ENCODE measurements at places on chromosomes 12 and 14.

GRCh38 chr12:52969166-52969795, 20.4 kb downstream of the KRT18 start:
- no peak for DNase-seq

DNA sequence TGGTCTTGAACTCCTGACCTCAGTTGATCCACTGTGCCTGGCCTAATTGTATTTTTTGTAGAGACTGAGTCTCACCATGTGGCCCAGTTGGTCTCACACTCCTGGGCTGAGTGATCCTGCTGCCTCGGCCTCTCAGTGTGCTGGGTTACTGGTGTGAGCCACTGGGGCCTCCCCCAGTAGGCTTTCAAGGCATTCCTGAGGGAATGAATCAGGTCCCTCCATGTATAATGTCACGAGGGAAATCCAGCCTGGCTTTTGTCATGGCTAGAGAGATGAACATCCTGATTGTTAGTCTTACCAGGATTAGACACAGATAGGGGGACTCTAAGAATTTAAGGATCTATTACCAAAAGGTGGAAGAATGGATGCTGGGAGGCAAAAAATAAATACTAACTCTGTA, 51.9 kb downstream of the CPSF2 start:
- no peak for DNase-seq

- DNase-seq: peak; percentile 99
Measured at GRCh38 chr12:52050758-52051541, at the start of gene NR4A1. Gene NR4A1 (plus strand): TSS chr12:52051442. CDS start chr12:52054329, 2,887 bp downstream.

DNA sequence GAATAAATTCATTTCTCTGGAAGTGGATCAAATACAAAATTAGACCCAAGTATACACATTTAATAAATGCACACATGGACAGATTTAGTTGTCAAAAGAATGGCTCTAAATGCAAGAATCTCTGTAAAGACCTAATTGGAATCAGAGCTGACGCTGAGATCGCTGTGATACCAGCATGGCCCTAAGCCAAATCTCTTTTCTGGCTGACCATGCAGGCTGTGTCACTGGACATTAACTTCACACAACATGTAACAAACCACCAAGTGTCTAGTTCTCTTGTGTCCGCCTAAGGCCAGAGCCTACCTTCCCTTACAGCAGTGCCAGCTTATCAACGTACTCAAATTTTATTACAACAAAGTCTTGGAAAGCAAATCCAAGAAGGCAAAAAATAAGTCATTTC, 127.5 kb downstream of the MED13L start:
- DNase-seq: no peak

DNA sequence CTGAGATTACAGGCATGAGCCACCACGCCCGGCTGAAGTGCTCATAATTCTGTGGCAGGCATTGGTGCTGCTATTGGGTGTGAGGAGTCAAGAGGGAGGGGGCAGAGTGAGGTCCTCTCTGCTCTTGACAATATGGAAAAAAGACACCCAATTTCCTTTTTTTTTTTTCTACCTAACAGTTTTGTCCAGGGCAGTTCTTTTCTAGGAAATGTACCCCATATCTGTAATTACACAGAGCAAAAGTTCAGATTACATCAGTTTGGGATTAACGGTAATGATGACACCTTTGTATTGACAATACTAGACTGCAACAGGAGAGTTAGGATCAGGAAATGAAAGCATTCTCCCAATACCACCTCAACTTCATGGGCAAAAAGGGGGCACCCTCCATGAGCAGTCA, 36.3 kb downstream of the IGF1 start:
- no peak for DNase-seq

DNA sequence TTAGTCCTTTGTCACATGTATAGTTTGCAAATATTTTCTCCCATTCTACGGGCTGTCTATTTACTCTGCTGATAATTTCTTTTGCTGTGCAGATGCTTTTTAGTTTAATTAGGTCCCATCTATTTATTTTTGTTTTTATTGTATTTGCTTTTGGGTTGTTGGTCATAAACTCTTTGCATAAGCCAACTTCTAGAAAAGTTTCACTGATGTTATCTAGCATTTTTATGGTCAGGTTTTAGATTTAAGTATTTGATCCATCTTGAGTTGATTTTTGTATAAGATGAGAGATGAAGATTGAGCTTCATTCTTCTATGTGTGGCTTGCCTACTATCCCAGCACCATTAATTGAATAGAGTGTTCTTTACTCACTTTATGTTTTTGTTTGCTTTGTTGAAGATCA, 1008.4 kb upstream of the ATXN7L3B start:
- DNase-seq: no peak

DNA sequence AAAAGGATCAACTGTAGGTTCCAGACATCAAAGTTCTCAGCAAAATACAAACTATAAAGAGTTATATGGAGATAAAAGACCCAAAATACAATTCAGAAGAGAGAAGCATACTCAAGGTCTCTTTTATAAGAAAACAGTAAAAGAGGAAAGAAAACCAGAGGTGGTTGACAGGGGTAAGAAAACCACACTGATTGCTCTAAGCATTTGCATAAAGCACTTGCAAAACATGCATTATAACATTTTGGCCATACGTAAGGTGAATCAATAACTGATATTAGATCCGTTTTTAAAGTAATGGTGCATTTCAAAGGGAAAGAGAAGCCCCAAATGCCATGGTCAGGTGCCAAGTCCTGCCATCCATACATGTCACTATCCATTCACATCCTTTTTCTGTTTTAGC, 5.9 kb downstream of the DDHD1 start:
- DNase-seq: no peak

DNA sequence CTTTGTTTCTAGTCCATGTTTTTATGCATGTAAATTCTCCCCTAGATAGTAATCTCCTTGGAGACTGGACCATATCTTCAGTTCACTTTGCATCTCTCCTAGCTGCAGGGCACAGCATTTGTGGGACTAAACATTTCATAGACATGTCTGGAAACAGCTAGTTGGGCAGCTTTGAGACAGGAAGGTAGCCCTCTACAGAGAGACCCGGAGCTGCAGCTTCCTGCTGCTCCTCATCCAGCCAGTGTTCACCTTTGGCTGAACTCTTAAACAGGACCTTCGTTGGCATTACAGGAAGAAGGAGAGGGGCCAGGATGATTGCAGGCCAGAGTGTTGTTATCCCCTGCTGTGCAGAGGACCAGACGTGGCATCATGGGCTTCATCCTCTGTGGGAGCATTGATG, 52.9 kb downstream of the GNS start:
- DNase-seq: no peak

DNA sequence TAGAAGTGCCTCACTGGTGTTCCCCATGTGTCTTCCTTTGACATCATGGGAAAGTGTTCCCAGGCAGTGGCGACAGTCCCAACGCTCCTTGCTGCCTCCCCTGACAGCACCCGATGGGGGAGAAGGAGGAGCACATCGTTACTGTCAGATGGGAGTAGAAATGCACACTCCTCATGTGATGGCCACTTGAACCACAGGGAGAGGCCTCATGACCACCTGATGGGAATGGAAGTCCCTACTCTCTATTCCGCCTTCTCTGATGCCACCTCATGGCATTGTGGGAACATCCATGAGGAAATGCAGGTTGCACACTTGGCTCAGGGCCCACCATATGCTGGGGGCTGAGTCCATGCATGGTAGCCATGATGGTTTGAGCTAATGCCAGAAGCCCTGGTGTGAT, 14.3 kb upstream of the CORO1C start:
- DNase-seq: no peak

GRCh38 chr12:5479761-5480160, 47.9 kb downstream of the NTF3 start:
- DNase-seq: no peak

DNA sequence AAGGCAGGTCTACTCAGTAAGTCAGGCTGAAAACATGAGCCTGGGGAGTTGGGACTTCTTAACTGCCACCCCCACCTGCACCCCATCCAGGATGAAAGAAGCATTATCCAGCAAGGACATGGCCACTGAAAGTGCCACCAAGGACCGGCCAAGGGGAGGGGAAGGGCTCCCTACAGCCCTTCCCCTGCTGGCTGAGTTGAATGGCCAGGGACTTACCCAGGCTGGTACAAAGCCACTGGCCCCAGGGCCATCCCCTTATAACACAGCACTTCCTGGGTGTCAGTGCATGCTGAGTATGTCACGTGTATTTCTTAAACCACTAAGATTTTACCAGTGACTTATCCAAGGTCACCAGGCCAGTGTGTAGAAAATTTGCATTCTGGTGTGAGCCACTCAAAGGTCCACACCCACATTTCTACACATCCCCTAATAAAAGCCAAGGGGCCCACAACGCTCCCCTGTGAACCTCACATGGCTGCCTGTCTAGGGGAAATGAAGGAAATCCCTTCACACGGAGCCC, 29.3 kb upstream of the ZFP36L1 start:
- DNase-seq: no peak

- no peak for DNase-seq
Measured at GRCh38 chr14:90664911-90665310, 151.3 kb downstream of the TTC7B start.

GRCh38 chr12:79371226-79371625, 319.5 kb downstream of the PAWR start:
- DNase-seq: no peak

Data from CD4-positive, alpha-beta T cell (primary cell).